ENCODE measurements at places on chromosomes 5 and 9.

- no peak for DNase-seq
These were observed 974.2 kb upstream of the C9orf72 start for GRCh38 chr9:28547527-28547926.

DNA sequence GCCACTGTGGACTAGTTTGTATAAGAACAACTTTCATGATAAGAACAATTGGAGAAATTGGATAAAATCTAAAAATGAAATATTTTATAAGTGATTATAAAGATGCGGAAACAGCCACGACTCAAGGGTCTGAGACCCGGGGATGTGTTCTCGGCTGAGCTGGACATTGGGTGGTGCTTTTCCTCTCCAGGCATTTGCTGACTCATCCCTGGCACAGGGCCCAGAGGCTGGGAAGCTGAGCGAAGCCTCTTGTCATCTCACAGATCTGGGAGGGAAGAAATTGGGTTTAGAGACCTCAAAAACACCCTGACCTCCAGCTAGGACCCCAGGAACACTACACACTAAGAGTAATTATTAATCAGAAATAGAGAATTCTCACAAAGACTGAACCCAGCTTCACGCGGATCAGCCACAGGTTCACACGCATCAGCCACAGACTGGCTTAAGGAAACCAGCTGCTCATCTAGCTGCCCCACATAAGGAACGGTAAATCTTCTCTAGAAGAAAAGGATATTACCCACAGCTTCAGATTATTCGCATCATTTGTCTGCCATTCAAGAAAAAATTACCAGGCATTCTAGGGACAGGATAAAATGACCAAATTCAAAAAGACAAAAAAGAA is 2.8 kb upstream of the OR2V1 start:
- DNase-seq = no peak

DNA sequence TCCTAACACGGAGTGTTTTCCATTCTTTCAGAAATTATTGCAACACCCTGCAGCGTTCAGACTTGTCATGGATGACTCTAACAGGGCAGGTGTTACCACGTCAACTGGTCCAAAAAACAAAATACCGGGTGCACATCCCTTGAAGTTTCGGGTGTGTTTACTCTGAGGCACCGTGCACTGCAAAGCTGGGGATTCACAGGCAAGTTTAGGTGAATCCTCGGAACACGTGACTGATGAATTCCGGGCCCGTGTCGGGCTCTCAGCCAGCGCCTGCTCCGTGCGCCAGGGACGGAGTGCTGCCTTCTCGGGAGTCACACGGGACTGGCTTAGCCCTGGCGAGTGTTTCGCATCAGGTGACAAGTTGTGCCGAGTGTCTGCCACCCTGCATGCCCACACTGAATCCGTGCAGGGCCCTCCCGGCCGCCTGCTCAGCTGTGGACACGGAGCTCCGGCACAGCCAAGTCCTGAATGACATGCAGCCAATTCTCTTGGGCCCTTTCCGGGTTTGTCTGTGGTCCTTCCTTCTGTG is 66.0 kb upstream of the IRX4 start:
- no peak for DNase-seq

DNA sequence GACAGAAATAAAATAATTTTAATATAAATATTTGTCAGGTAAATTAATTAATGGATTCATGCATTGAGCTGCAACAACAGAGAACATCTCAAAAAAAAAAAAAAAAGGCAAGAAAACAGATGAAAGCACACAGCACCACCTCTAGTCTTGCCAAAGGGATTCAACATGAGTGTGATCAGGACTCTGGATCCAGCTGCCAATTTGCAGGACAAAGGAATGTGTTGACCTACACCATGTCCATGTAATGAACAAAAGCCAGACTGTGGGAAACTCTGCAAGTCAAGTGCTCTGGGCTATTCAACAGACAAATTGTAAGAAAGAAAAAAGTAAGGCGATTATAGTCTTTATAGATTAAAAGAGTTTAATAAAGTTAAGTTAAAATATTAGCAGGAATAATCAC is 769.3 kb downstream of the TLR4 start:
- DNase-seq = no peak

DNA sequence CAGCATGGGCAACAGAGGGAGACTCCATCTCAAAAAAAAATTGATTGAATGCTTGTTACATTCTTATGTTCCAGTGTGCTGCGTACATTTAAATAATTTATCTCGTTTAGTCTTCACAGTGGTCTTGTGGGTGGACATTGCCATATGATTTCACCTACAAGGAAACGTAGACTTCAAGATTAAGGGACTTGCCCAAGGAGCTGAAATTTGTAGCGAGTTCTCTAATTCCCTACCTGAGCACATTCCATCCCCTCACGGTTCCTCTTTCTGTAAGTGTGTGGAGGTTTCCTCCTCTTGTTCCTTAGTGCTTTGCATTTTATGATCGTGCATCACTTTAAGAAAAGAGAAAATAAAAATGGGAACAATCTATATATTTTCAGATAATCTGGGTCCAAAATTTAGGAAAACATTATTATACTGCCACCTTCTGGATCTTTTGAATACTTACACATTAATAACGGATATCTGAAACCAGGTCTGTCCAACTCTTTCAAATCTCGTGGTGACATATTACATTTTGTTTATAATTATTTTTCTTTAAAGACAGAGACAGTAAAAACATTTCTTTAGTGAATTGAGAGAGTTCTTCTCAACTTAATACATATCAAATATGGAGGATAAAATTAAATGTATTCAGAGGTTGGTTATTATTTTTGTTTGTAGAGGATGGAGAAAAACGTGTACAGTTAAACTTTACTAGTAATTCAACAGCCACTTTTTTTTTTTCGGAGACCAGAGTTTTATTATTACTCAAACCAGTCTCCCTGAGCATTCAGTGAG is 29.9 kb upstream of the C7 start:
- DNase-seq = no peak

- no peak for DNase-seq
These were observed 115.3 kb downstream of the SLIT3 start for GRCh38 chr5:169185626-169186025.

GRCh38 chr5:96070622-96071225 is 109.1 kb upstream of the ELL2 start:
- DNase-seq = no peak

DNA sequence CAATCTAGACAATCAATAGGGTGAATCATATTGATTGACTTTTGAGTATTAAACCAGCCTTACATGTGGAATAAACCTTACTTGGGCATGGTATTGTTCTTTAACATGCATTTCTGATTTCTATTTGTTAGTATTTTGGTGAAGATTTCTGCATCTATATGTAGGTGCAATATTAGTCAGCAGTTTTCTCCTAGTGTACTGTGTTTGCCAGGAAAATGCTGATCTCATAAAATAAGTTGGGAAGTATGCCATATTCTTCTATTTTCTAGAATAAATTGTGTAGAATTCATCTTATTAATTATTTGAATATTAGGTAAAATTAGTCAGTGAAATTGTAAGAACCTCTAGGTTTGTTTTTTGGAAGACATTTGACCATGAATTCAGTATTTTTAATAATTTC is 38.4 kb downstream of the ANXA2R start:
- DNase-seq = no peak

GRCh38 chr5:179487145-179487544 is 63.2 kb upstream of the RUFY1 start:
- no peak for DNase-seq

- DNase-seq = no peak
These were observed 224.6 kb downstream of the PLK2 start for GRCh38 chr5:58235299-58235698.

- DNase-seq = no peak
These were observed 11.4 kb downstream of the PSD2 start for GRCh38 chr5:139806726-139807646.

DNA sequence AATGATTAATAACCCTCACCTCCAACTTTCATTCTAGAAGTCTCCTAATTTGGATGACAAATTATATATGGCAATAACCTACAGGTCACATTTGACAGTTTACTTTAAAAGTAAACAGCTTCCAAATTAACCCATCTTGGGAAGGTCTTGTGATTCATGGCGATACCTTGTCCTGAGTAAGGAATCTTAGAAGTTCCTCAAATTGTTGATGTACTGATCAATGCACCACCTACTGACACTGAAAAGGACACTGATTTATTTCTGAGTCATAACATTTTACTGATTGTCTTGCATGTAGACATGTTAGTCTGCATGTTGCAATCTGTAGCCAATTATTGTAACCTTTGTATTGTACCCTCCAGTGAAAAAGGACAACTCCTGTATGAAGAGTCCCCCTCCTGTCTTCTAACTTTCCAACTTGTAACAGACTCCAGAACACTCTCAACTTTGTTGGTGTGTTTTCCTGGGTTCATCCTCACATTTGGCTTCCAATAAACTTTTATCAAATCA is 16.0 kb upstream of the SLC22A5 start:
- DNase-seq = no peak

DNA sequence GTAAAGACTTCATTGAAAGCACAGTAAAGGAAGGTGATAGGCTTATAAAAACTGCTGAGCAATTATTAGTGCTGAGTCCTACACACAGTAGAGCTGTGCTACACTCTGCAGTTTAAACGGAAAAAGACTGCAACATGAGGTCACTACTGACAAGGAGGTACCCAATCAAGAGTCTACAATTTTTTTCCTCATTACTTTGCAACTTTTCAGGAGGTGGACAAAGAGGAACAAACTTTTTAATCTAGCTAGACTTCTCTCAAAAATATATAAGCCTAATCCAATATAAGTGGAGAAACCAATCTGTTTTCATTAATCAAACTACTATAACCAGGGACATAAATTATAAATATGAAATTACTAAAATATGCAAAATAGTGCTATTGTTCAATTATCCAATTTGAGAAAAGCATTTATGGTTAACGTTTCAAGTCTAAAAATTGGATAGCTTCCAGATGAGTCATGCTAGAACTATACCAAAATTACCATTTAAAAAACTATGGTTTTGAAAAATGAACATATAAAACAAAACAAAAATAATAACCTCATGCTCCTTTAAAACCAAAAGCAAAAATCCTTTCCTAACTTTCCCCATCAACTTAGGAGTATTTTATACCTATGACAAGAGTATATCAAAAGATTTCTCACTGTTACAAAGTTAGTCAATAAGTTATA is 37.7 kb downstream of the FAM13B start:
- no peak for DNase-seq

GRCh38 chr5:151079838-151080612 is 809 bp downstream of the TNIP1 start:
- no peak for DNase-seq

DNA sequence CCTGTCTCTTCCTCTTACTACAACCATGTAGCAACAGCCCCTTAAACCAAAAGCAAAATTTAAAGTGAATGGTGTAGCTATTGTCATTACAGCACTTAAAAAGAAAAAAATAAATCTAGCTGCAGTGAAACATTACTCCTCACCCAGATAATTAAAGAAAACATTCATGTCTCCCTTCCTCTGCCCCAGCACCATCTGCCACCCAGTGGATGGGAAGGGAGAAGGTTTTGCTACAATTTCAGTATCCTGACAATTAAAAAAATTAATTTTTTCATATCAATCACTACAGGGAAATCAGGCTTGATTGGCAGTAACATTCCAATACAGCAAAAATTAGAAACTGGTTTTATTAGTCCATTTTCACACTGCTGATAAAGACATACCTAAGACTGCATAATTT is 147.4 kb upstream of the PUM3 start:
- DNase-seq = no peak

- DNase-seq = no peak
These were observed 36.6 kb upstream of the CCL21 start for GRCh38 chr9:34746526-34746925.

Measured in T1000 (cell line).